SW 1271 (cell line): ENCODE measurements at places on chromosomes 3 and 15.
A peak's percentile ranks its signal among the peaks of the same experiment; 100 is the strongest.

GRCh38 chr3:69445024-69445423 lies 59.1 kb upstream of the FRMD4B start:
- no peak for DNase-seq

- no peak for DNase-seq
These were observed 612.9 kb downstream of the ROBO1 start for GRCh38 chr3:79154865-79155264.

DNA sequence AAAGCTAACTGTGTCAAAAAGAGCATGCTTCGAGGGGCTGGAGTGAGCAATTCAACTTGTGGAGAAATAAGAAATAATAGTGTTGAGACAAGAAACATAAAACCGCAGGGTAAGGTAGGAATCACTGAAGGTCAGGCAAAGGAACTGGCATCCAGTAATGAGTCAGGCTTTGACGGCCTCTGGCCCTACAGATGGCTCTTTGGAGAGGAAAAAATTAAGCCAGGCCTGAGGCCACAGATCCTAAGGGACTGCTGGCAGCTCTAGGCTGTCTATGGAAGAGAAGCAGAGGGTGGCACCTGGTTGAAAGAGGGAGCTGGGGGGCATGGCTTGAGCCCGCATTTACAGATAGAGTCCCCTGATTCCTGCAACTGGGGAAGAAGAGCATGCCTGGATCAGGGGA lies 28.6 kb upstream of the ZSCAN2 start:
- DNase-seq = peak; percentile 11

DNA sequence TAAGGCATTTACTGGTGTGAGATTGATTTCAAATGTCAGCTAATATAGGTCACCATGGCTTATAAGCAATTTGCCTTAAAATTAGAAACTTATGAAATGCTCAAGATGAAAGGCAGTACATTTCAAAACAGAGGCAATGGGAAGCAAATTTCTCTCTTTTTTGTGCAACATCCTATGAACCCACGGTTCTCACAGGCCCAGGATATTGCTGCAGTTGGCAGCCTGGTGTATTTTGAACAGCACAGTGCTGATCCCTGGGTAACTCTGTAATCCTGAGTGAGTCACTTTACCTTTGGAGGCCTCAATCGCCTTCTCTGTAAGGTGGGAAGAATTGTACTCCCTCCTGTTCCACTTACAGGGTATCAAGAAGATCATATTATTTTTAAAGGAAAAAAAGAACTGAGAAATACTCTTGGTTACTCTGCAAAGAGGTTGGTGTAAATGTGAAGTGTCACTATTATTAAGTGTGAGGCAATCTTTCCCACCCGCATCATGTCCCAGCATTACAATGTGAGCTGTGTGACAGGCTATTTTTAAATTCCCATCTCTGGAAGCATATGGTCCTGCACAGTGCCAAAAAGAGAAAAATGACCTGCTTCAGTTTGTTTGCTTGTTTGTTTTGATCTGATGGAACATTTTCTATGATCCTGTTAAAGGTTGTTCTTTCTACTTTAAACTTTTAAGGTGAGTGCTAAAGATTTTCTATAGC lies 190.1 kb upstream of the LPP start:
- no peak for DNase-seq

GRCh38 chr3:50617096-50617791 lies at the start of gene MAPKAPK3:
TSS of gene MAPKAPK3 (plus strand) at chr3:50617151. CDS start at chr3:50617566, 415 bp downstream.
- no peak for DNase-seq
